ENCODE measurements at places on chromosomes 2 and 18. TPM values are rescaled to one million over a fixed set of nuclear protein-coding genes. Genes with fewer than 3 reads are reported as not detected.

DNA sequence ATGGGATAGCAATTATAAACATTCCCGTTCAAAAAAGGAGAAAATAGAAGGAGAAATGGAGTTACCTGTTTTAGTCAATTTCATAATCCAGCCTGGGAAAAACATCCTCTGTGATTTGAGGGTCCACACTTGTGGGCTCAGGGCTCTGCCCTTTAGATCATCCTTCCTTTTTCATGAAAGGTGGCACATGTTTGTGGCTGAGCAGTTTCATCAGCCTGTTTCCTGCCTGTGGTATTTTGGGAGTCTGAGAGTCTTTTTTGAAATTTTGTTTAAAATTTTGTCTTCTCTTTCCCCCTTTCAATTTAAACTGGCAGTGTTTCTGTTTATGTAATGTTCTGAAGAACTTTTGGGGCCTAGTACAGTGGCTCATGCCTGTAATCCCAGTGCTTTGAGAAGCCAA lies 84.0 kb downstream of the KIAA1328 start:
- no peaks in the 10 kb centered on the region for H3K36me3 ChIP-seq
- H3K27ac ChIP-seq, result no peak overlapping the region
- H3K4me3 ChIP-seq, result no peak overlapping the region
- no peaks in the 10 kb centered on the region for H3K4me1 ChIP-seq
- no peak for DNase-seq

DNA sequence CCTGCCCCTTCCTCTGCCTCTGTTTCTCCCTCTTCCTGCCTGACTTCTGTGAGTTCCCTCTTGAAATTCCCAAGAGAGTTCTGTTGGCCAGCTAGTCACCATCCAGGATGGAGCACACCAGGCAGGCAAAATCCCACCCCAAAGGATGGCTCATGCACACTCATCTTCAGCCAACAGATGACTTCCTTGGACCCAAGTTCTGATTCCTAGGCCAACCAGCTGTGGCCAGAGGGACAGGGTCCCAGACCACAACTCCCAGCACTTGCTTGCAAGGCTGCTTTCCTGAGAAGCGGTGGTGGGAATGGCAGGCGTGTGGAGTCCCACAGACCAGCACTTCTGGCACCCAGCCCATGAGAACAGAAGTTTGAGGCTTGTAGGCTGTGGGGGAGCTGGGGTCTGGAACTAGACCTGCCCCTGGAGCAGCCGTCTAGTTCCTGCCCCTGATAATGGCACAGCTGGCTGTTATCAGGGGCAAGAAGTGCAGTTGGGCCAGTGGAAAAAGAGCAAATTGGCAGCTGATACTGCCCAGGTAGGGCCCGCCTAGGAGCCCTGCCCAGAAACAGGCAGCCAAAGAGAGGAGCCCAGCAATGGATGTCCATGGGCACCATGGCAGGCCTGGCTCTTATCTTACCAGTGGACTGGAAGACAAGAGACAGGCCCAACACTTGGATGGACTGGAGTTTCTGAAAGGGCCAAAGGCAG lies 56.7 kb downstream of the CYP26B1 start:
- no peaks in the 10 kb centered on the region for H3K27me3 ChIP-seq
- no peaks in the 10 kb centered on the region for H3K36me3 ChIP-seq
- H3K4me3 ChIP-seq, result no peak overlapping the region
- no peak for DNase-seq
- H3K27ac ChIP-seq, result no peak overlapping the region

GRCh38 chr2:223991611-223992010 lies 34.3 kb downstream of the MRPL44 start:
- H3K4me3 ChIP-seq, result no peak overlapping the region
- no peak for DNase-seq
- H3K27me3 ChIP-seq, result no peaks in the 10 kb centered on the region
- H3K27ac ChIP-seq, result no peak overlapping the region
- H3K36me3 ChIP-seq, result peaks cover 9% of the 10 kb centered on the region
- H3K4me1 ChIP-seq, result peaks cover 11% of the 10 kb centered on the region

GRCh38 chr18:51017140-51017879 lies 12.7 kb upstream of the SMAD4 start:
- no peaks in the 10 kb centered on the region for H3K36me3 ChIP-seq
- DNase-seq, result no peak
- no peaks in the 10 kb centered on the region for H3K4me1 ChIP-seq
- H3K27ac ChIP-seq, result no peak overlapping the region

GRCh38 chr2:207819021-207819797 lies 49.5 kb upstream of the FZD5 start:
- DNase-seq, result peak; percentile 63
- no peaks in the 10 kb centered on the region for H3K4me1 ChIP-seq
- H3K36me3 ChIP-seq, result no peaks in the 10 kb centered on the region
- no peak overlapping the region for H3K27ac ChIP-seq

GRCh38 chr18:49726675-49726963 lies 86.7 kb downstream of the ACAA2 start:
- no peak overlapping the region for H3K4me3 ChIP-seq
- DNase-seq, result no peak
- no peaks in the 10 kb centered on the region for H3K27me3 ChIP-seq
- H3K27ac ChIP-seq, result no peak overlapping the region

DNA sequence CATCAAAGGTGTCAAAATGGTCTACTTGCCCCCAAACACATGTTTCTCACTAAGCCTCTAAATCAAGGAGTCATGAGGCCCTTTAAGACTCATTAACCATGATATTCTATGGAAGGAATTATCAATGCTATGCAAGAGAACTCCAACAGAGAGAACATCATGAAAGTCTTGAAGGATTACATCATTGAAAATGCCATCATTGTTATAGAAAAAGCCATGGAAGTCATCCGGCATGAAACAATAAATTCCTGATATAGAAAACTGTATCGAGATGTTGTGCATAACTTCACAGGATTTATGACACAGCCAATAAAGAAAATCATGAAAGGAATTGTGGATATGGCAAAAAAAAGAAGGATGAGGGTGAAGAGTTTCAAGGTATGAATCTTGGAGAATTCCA lies 1363.6 kb upstream of the CDH2 start:
- no peak for DNase-seq
- H3K27ac ChIP-seq, result no peak overlapping the region
- H3K4me1 ChIP-seq, result no peaks in the 10 kb centered on the region
- H3K36me3 ChIP-seq, result no peaks in the 10 kb centered on the region

- no peak overlapping the region for H3K27ac ChIP-seq
- H3K36me3 ChIP-seq, result no peaks in the 10 kb centered on the region
- no peak for DNase-seq
- no peak overlapping the region for H3K4me3 ChIP-seq
Observed at GRCh38 chr2:49251766-49252165, 97.5 kb upstream of the FSHR start.

DNA sequence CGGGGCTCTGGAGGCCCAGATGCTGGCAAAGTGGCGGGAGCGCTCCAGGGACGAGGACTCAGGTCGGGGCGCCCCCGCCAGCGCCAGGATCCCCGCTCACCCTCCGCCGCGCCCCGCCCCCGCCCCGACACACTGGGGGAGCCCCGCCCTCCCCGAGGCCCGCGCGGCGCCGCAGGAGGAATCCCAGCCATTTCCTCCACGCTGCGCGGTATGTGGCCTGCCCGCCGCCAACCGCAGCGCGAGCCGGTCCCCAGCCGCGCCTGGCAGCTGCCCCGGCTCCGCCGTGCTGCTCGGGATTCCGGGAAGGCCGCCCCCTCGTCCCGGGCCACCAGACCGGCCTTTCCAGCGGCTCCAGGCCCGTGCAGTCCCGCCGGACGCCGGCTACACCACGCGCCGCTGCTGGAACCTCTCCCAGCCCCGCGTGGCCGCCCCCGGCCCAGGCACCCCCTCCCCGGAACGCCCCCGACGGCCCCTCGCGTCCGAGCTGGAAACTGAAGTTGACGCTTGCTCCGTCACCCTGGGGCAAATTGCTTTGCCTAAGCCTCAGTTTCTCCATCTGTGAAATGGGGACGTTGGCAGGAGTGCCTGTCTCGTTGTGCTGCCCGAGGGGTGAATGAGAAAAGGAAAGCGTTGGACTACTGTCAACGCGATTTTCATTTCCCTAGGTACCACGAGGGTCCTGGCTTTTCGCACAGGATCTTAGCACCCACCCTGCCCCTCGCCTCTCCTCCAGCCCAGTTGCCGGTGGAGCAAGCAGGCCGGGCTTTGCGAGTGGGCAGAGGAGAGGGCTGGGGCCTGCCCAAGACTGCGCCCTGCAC lies 53.6 kb downstream of the PKDCC start:
- peak; percentile 73 for DNase-seq
- H3K27ac ChIP-seq, result peak overlapping the region; percentile 90
- no peaks in the 10 kb centered on the region for H3K36me3 ChIP-seq

GRCh38 chr2:8574196-8575037 lies 107.4 kb upstream of the ID2 start:
- no peak overlapping the region for H3K27ac ChIP-seq
- H3K27me3 ChIP-seq, result no peaks in the 10 kb centered on the region
- H3K36me3 ChIP-seq, result no peaks in the 10 kb centered on the region
- peaks cover 22% of the 10 kb centered on the region for H3K4me1 ChIP-seq
- DNase-seq, result no peak
- H3K4me3 ChIP-seq, result no peak overlapping the region

DNA sequence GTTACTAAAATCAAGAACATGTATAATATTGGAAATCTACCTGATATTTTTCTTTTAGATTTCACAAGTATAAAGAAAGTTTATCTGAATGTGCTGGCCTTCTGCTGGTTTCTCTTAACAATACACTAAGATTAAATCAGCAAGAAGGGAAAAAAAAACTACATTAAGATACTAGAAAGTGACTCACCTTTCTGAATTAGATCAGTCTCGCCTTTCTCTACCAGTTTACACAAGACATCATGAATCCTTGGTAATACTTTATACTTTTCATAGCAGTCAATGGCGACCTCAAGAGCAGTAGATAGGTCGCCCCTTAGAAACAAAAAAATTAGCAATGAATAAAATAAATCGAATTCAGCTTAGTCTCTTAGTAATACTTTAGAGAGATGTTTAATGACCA lies 61.2 kb downstream of the LRPPRC start:
- no peaks in the 10 kb centered on the region for H3K27me3 ChIP-seq
- H3K4me1 ChIP-seq, result no peaks in the 10 kb centered on the region
- no peak overlapping the region for H3K27ac ChIP-seq
- DNase-seq, result no peak

- no peak overlapping the region for H3K27ac ChIP-seq
- peaks cover 4% of the 10 kb centered on the region for H3K4me1 ChIP-seq
- peaks cover 2% of the 10 kb centered on the region for H3K36me3 ChIP-seq
- peaks cover 14% of the 10 kb centered on the region for H3K27me3 ChIP-seq
Observed at GRCh38 chr2:74872389-74872836, 38.5 kb downstream of the HK2 start.

GRCh38 chr2:22737144-22737543 lies 647.8 kb upstream of the KLHL29 start:
- H3K4me3 ChIP-seq, result no peak overlapping the region
- H3K4me1 ChIP-seq, result no peaks in the 10 kb centered on the region
- DNase-seq, result no peak
- H3K36me3 ChIP-seq, result no peaks in the 10 kb centered on the region

- no peak overlapping the region for H3K27ac ChIP-seq
- peaks cover 28% of the 10 kb centered on the region for H3K36me3 ChIP-seq
- DNase-seq, result no peak
Observed at GRCh38 chr2:105287692-105288091, 41.8 kb downstream of the TGFBRAP1 start.

GRCh38 chr2:128756365-128756717 lies 437.7 kb upstream of the HS6ST1 start:
- H3K27ac ChIP-seq, result no peak overlapping the region
- no peak overlapping the region for H3K4me3 ChIP-seq
- H3K36me3 ChIP-seq, result no peaks in the 10 kb centered on the region

GRCh38 chr2:72137498-72138010 lies 10.1 kb downstream of the CYP26B1 start:
- no peak overlapping the region for H3K4me3 ChIP-seq
- no peaks in the 10 kb centered on the region for H3K4me1 ChIP-seq
- DNase-seq, result no peak
- H3K36me3 ChIP-seq, result no peaks in the 10 kb centered on the region

- H3K4me1 ChIP-seq, result no peaks in the 10 kb centered on the region
- no peaks in the 10 kb centered on the region for H3K27me3 ChIP-seq
- no peaks in the 10 kb centered on the region for H3K36me3 ChIP-seq
- no peak overlapping the region for H3K27ac ChIP-seq
Observed at GRCh38 chr2:55864351-55865084, 59.1 kb downstream of the EFEMP1 start.

GRCh38 chr2:15693926-15694588 lies 102.4 kb downstream of the DDX1 start:
- no peaks in the 10 kb centered on the region for H3K36me3 ChIP-seq
- H3K4me3 ChIP-seq, result no peak overlapping the region
- peak; percentile 84 for DNase-seq
- H3K27ac ChIP-seq, result no peak overlapping the region
- H3K27me3 ChIP-seq, result peaks cover 3% of the 10 kb centered on the region

- H3K4me1 ChIP-seq, result no peaks in the 10 kb centered on the region
- H3K4me3 ChIP-seq, result no peak overlapping the region
- no peak overlapping the region for H3K27ac ChIP-seq
- DNase-seq, result no peak
Observed at GRCh38 chr18:53601344-53601743, 623.1 kb downstream of the MBD2 start.

DNA sequence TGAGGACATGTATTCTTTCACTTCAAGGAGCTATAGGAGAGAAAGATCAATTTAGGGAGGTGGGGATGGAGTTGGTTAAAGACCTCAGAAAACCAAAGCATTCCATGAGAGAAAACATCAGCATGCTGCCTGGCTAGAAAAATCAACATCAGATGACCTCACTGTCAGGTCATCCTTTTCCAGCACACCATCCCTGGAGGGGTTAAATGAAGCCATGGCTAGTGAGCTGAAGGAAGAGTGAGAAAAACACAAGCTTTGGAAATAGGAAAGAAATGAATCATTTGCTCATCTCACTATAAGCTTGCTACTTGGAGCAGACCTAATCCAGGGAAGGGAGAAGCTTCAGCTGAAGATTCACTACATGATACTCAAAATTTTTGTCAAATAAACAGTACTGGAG lies 109.5 kb upstream of the ITGB6 start:
- H3K4me1 ChIP-seq, result peaks cover 11% of the 10 kb centered on the region
- DNase-seq, result no peak
- H3K36me3 ChIP-seq, result peaks cover 11% of the 10 kb centered on the region

- H3K27me3 ChIP-seq, result no peaks in the 10 kb centered on the region
- no peak for DNase-seq
- H3K4me3 ChIP-seq, result no peak overlapping the region
Observed at GRCh38 chr2:233476063-233476410, 90.5 kb downstream of the USP40 start.

- DNase-seq, result no peak
- no peak overlapping the region for H3K4me3 ChIP-seq
- peaks cover 22% of the 10 kb centered on the region for H3K36me3 ChIP-seq
Observed at GRCh38 chr2:70212298-70212932, 21.6 kb upstream of the C2orf42 start.

GDF7 gene
- total RNA-seq, result 0.54 TPM

C2orf15 gene
- 3.6 TPM for total RNA-seq

UGT1A10 gene
- total RNA-seq, result not detected

TUBB8B gene
- not detected for total RNA-seq

DGUOK gene
- 51.2 TPM for total RNA-seq

CFAP210 gene
- total RNA-seq, result 3.3 TPM

BMP10 gene
- not detected for total RNA-seq

TUBA3E gene
- not detected for total RNA-seq

FBXO48 gene
- total RNA-seq, result 1.3 TPM

Data from lung (tissue), 17 donors.